ENCODE measurements at places on chromosomes 4 and X.

GRCh38 chr4:129346036-129346435 is 250.1 kb downstream of the C4orf33 start:
- H3K4me3 ChIP-seq: no peak overlapping the region
- H3K36me3 ChIP-seq: no peaks in the 10 kb centered on the region
- H3K4me1 ChIP-seq: peaks cover 2% of the 10 kb centered on the region
- H3K27me3 ChIP-seq: peaks cover 16% of the 10 kb centered on the region

- H3K4me3 ChIP-seq: no peak overlapping the region
- peaks cover 28% of the 10 kb centered on the region for H3K4me1 ChIP-seq
- H3K27me3 ChIP-seq: no peaks in the 10 kb centered on the region
- H3K36me3 ChIP-seq: peaks cover 41% of the 10 kb centered on the region
- DNase-seq: no peak
- H3K27ac ChIP-seq: no peak overlapping the region
These were observed 6.6 kb downstream of the TMEM156 start for GRCh38 chr4:39025552-39026085.

DNA sequence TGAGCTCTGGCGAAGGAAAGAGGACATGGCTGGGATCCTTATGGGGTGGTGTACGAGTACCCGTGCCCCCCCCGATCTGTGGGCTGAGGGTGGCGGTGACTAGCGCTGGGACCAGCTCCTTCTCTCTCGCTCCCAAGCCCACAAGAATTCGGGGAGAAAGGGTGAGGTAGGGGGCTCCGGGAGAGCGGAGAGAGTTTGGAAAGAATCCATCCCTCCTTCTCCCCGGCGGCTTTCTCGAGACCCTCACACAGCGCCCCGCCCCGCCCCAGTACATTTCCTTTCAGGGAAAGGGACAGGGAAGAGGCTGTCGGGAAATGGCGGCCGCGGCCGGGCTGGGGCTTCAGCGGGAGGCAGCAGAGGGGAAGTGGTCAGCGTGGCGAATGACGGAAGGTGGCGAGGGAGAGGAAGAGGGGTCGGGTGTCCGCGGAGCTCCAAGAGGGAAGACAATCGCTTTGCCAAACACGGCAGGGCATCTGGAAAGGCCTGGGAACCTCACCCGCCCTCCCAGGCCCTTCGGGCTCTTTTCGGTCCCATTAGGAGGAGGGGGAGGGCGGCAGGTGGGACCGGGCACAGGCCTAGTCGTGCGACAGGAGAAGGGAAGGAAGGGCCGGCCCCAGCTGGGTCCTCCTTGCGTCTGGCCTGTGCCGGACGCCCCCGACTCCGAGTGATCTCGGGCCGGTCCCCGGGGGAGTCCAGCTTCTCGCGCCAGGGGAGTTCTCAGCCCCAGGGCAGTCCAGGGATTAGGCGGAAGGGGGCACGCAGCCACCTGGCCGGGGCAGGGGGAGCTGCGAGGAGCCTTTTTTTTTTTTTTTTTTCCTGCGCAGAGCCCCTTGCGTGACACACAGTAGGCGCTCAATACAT is 10.2 kb downstream of the HNRNPH2 start:
- peak overlapping the region; percentile 78 for H3K4me3 ChIP-seq
- H3K27me3 ChIP-seq: no peaks in the 10 kb centered on the region
- peaks cover 5% of the 10 kb centered on the region for H3K36me3 ChIP-seq
- peaks cover 32% of the 10 kb centered on the region for H3K4me1 ChIP-seq
- peak; percentile 60 for DNase-seq
- H3K27ac ChIP-seq: peak overlapping the region; percentile 91

GRCh38 chr4:40216622-40217366 is 20.0 kb downstream of the RHOH start:
- H3K4me3 ChIP-seq: peak overlapping the region; percentile 67
- peak overlapping the region; percentile 89 for H3K27ac ChIP-seq
- peak; percentile 42 for DNase-seq
- H3K27me3 ChIP-seq: no peaks in the 10 kb centered on the region
- H3K36me3 ChIP-seq: peaks cover 79% of the 10 kb centered on the region

- no peak for DNase-seq
- H3K27ac ChIP-seq: no peak overlapping the region
- no peaks in the 10 kb centered on the region for H3K27me3 ChIP-seq
These were observed 211.1 kb upstream of the NUDT6 start for GRCh38 chr4:123133397-123134050.

DNA sequence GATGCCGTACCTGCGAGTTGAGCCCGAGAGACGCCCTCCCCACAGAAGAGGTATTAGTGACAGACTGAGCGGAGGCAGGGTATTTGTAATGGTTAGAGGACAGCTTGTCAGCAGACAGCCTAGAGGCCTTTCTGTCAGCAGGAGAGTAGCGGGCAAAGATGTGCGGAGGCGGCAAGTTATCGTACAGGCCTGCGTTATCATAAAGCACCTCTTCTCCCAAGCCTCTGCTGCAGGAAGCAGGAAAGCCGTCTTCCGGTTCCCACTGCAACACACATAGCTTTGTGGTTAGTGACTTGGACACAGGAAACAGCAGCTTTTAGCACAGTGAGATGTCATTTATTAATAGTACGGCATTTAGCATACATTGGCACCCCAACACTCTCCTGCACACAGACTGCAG is 158.3 kb downstream of the AFAP1 start:
- DNase-seq: no peak
- H3K36me3 ChIP-seq: peaks cover 2% of the 10 kb centered on the region
- H3K4me3 ChIP-seq: no peak overlapping the region
- peaks cover 12% of the 10 kb centered on the region for H3K4me1 ChIP-seq

Data from activated CD8-positive, alpha-beta memory T cell treated with anti-CD3 and anti-CD28 coated beads, Interleukin-2, amount 10 ng/mL, durations not matched to agents 7 days and 5 days (primary cell).